Activated CD4-positive, alpha-beta T cell treated with anti-CD3 and anti-CD28 coated beads, Interleukin-2, amount 10 ng/mL, durations not matched to agents 7 days and 5 days (primary cell): ENCODE measurements at places on chromosomes 16 and 17. TPM values are rescaled to one million over a fixed set of nuclear protein-coding genes. Genes with fewer than 3 reads are reported as not detected.

The NLRC3 gene
- total RNA-seq: 98.7 TPM

DNA sequence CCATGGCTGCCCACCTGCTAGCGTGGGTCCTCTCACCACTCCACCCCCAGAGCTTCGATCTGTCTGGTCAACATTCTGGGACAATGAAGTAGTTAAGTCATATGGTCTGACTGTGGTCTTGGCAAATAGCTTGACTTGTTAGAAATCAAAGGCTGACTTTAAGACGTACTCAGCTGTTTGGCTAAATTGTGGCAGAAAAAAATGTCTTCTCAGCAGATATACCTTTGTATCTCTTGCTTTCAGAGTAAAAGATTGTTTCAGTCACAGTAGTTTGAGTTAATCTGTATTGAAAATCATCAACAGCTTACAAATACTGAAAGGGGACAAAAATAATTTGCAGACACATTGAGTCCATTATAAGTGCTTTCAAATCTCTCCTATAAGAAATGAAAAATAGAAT lies 2.1 kb upstream of the ZNF267 start:
- no peak for DNase-seq
- no peak overlapping the region for H3K4me3 ChIP-seq
- no peak overlapping the region for H3K27ac ChIP-seq
- peaks cover 70% of the 10 kb centered on the region for H3K4me1 ChIP-seq
- H3K36me3 ChIP-seq: peaks cover 30% of the 10 kb centered on the region

DNA sequence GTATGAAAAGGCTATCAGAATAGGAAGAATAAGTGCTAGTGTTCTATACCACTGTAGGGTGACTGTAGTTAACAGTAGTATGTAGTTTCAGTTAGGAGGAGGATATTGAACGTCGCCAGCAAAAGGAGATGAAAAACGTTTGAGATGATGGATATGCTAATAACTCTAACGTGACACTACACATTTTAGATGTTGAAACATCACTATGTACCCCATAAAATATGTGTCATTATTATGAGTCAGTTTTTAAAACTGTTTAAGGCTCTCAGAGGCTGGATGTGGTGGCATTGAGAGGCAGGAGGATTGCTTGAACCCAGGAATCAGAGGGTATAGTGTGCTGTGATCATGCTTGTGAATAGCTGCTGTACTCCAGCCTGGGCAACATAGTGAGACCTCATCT lies 31.8 kb downstream of the UBN1 start:
- no peak for DNase-seq
- H3K27ac ChIP-seq: no peak overlapping the region
- H3K4me3 ChIP-seq: no peak overlapping the region
- no peaks in the 10 kb centered on the region for H3K4me1 ChIP-seq
- H3K36me3 ChIP-seq: peaks cover 36% of the 10 kb centered on the region

The CNGB1 gene
- total RNA-seq: not detected

GRCh38 chr17:35062308-35062707 lies 1.2 kb downstream of the RFFL start:
- no peaks in the 10 kb centered on the region for H3K27me3 ChIP-seq
- H3K4me1 ChIP-seq: peaks cover 53% of the 10 kb centered on the region
- peak overlapping the region; percentile 93 for H3K27ac ChIP-seq
- peaks cover 48% of the 10 kb centered on the region for H3K36me3 ChIP-seq

GRCh38 chr16:19499006-19499405 lies 22.9 kb downstream of the GDE1 start:
- peaks cover 5% of the 10 kb centered on the region for H3K4me1 ChIP-seq
- no peak for DNase-seq
- H3K27ac ChIP-seq: no peak overlapping the region
- H3K27me3 ChIP-seq: no peaks in the 10 kb centered on the region

DNA sequence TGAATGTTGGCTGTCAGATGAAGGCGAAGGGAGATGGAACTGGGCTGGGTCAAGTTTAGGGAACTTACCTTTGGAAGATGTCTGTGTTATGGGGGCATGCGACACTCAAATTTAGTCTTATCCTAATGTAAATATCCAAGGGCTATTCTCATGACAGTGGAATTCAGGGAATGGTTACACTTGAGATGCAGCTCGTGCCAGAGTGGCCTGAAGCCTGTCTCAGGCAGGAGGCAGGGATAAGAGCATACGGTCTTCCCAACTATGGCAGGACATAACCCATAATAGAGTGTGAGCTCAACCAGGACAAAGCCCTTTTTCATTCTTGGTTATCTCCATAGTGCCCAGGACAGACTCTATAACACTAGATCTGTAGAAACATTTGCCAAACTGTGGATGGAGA lies 393.3 kb upstream of the CDH11 start:
- no peak overlapping the region for H3K4me3 ChIP-seq
- H3K27ac ChIP-seq: no peak overlapping the region
- DNase-seq: no peak
- H3K4me1 ChIP-seq: no peaks in the 10 kb centered on the region
- no peaks in the 10 kb centered on the region for H3K27me3 ChIP-seq

The RNF112 gene
- 0.67 TPM for total RNA-seq

The EMC6 gene
- 34.8 TPM for total RNA-seq

The TUBB3 gene
- 1.1 TPM for total RNA-seq

- H3K4me1 ChIP-seq: peaks cover 21% of the 10 kb centered on the region
- no peak for DNase-seq
- H3K4me3 ChIP-seq: no peak overlapping the region
- H3K27ac ChIP-seq: no peak overlapping the region
- peaks cover 62% of the 10 kb centered on the region for H3K36me3 ChIP-seq
- no peaks in the 10 kb centered on the region for H3K27me3 ChIP-seq
Measured at GRCh38 chr16:84563786-84564420, 54.0 kb downstream of the COTL1 start.

- peaks cover 2% of the 10 kb centered on the region for H3K27me3 ChIP-seq
- H3K4me1 ChIP-seq: no peaks in the 10 kb centered on the region
- DNase-seq: no peak
- H3K27ac ChIP-seq: no peak overlapping the region
- no peaks in the 10 kb centered on the region for H3K36me3 ChIP-seq
Measured at GRCh38 chr16:27033281-27033979, 33.3 kb upstream of the C16orf82 start.

The SCARF1 gene
- 1.0 TPM for total RNA-seq
